ENCODE measurements at places on chromosomes 16 and 17.

- no peak for DNase-seq
Measured at GRCh38 chr17:27357236-27357635, 63.3 kb downstream of the WSB1 start.

DNA sequence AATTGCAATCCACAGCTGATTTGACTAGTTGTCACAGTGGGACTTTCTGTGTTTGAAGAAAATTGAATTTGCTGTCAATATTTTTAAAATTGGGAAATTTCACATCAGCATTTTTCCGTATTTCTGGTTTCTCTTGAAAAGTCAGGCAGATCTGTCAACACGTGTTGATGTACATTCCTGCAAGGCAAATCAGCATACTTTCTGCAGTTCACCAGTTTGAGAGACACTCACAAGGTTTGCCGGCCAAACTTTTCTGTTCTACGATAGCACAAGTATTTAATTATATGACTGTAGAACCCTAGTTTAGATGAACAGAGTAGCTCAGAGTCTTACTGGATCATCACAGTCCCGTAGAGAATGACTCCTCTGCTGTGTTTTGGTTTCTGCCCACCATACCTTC is 102.0 kb downstream of the ADAMTS18 start:
- DNase-seq, result no peak

GRCh38 chr16:4771646-4772045 is 4.7 kb upstream of the ZNF500 start:
- DNase-seq, result no peak

GRCh38 chr16:17374668-17375255 is 96.0 kb downstream of the XYLT1 start:
- peak; percentile 18 for DNase-seq

GRCh38 chr17:42203354-42203753 is 9.1 kb upstream of the GHDC start:
- DNase-seq, result no peak

DNA sequence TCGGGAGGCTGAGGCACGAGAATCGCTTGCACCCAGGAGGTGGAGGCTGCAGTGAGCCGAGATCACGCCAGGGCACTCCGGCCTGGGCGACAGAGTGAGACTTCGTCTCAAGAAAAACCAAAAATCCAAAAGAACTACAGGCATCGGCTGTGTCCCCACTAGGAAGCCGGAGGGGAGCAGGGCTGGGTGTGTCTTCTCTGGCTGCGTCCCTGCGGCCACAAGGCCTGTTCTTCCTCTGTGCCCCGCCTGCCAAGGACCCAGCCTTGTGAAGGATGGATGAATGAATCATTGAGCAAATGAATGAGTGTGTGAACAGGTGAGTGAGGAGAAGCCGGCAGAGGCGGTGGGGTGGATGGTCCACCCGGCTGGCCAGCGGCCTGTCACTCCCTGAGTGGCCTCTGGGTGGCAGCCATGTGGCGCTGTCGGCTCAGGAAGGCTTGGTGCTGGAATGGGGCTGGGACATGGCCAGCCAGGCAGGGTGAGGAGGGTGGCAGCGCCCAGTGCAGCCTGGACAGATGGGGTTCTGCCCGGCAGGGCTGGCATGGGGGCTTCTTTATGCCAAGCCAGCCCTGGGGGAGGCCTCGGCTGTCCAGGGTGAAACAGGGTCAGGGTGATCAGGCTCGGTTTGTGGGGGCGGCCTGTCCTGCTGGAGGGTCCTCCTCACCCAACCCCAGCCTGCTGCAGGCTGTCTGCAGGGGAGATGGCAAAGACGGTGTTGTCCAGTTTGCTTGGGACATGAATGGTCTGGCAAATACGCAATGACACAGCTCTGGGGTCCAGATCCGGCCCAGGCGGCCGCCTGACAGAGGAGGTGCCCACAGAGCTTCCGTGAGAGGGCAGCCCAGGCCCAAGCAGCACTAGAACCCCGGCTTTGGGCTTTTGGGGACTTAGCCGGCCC is 21.7 kb downstream of the SLC25A10 start:
- peak; percentile 81 for DNase-seq

- peak; percentile 17 for DNase-seq
Measured at GRCh38 chr16:71846431-71846830, 655 bp downstream of the ATXN1L start.

DNA sequence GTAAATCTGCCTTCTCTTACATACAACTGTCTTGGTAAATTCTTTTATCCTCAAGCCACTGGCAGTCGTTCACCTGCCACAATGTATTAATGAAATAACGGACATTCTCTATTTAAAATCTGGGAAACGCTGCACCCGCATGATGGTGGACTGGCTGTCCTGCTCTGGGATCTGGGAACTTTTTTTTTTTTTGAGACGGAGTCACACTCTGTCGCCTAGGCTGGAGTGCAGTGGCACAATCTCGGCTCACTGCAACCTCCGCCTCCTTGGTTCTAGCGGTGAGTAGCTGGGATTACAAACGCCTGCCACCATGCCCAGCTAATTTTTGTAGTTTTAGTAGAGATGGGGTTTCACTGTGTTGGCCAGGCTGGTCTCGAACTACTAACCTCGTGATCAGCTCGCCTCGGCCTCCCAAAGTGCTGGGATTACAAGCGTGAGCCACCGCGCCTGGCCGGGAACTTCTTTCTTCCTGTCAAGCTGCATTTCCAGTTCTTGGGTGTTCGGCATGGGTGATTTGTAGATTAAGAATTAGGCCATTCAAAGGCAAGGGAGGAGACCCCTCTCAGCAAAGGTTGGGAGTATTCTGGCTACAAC is 28.3 kb downstream of the PRDM7 start:
- no peak for DNase-seq

- no peak for DNase-seq
Measured at GRCh38 chr16:85521552-85522307, 91.4 kb upstream of the GSE1 start.

DNA sequence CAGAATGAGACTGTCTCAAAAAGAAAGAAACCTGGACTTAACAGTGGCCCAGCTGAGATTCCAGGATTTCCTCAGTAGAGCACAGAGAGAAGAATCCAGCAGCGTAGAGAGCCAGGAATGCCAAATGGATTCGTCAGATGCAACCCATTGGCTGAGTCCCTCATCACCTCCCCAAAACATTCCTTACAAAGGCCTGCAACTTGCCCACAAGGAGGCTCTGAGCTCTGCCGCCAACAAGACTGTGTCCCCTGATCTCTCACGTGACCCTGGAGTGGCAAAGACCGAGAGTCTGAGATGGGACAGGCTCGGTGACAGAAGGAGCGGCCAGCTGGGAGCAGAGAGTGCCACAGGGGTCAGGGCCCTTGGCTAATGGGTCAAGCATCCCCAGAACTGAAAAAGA is 6.9 kb upstream of the CHMP6 start:
- no peak for DNase-seq

GRCh38 chr16:59213952-59214351 is 479.8 kb upstream of the GOT2 start:
- no peak for DNase-seq

- DNase-seq, result peak; percentile 45
Measured at GRCh38 chr17:76384987-76385891, 830 bp downstream of the SPHK1 start.

- DNase-seq, result peak; percentile 68
Measured at GRCh38 chr17:4708436-4708835, 2.0 kb upstream of the ARRB2 start.

- no peak for DNase-seq
Measured at GRCh38 chr16:23518435-23518891, 8.2 kb upstream of the GGA2 start.

GRCh38 chr17:61510237-61510636 is 58.0 kb downstream of the TBX4 start:
- DNase-seq, result no peak

DNA sequence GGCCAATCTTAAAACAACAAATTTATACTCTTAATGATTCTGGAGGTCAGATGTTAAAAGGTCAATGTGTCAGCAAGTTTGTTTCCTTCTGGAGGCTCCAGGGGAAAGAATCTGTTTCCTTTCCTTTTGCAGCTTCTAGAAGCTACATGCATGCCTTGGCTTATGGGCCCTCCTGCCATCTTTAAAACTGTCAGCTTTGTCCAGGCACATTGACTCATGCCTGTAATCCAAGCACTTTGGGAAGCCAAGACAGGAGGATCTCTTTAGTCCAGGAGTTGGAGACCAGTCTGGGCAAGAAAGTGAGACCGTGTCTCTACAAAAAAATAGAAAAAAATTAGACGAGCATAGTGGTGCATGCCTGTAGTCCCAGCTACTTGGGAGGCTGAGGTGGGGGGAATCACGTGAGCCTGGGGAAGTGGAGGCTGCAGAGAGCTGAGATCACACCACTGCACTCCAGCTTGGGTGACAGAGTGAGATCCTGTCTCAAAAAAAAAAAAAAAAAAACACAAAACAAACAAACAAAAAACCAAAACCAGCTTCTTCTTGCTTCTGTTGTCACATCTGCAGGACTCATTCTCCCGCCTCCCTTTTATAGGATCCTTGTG is 58.3 kb downstream of the NOS2 start:
- DNase-seq, result no peak

DNA sequence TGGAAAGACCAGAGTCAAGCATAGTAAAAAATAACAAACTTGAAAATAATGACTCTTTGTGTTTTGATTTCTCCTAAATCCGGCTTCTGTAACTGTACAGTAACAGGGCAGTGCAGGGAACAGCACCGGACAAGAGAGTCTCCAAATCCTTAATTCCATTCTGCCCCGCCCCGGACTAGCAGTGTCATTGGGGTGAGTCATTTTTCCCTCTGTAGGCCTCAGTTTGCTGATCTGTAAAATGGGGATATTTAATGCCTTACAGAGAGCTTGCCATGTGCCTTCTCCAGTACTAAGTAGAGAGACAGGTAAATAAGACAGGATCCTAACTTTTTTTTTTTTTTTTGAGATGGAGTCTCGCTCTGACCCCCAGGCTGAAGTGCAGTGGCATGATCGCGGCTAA is 83.6 kb upstream of the TBC1D3K start:
- DNase-seq, result no peak

DNA sequence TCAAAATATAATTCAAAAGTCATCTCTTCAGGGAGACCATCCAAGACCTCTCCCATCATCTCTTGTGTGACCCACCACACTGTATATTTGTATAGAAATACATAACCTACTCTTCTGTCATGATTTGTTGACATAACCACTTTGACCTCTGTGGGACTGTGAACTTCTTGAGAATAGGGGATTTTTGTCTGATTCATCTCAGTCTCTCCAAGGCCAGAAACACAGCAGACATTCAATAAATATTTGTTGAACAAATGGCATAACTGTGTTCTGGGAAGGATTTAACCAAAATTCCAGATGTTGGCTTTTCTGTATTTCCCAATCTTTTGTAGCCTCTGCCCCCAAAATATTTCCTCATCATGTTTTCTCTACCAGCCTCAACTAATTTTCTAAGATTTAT is 169.7 kb downstream of the CDH11 start:
- no peak for DNase-seq

DNA sequence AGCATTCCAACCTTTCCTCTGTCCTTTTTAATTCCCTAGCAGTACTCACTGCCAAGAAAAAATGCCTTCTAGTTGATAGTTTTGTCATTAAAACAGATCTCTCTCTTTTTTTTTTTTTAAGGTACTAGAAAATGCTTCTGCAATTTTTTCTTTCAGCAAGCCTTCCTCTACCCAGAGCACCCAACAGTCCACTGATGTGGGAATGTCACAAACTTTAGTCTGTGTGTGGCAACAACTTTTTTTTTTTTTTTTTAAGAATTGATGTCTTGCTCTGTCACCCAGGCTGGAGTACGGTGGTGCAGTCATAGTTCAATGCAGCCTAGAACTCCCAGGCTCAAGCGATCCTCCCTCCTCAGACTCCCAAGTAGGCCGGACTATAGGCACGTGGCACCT is 34.7 kb downstream of the CDRT15 start:
- DNase-seq, result no peak

DNA sequence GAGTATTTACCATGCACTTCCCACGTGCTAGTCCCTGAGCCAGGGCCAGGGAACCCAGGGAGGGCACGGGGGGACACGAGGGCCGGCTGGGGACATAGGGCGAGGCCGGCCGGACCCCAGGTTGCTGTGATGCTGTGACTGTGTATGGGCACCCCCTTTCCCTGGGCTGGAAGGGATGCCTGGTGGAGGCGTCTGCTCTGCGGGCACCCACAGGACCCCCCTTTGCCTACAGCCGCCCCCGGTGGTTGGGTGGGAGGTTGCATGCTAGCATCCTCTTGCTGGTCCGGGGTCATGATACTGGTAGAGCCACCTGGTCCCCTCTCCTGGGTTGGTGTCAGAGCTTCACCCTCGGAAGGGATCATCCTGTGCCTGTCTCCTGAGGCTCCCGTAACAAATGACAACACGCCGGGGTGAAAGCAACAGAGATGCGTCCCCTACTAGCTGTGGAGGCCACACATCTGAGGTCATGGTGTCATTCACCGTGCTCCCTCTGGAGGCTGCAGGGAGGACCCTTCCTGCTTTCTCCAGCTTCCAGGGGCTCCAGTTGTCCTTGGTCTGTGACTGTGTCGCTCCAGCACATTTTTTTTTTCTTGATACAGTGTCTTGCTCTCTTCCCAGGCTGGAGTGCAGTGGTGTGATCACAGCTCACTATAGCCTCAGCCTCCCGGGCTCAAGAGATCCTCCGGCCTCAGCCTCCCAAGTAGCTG is 3.1 kb upstream of the CIAO3 start:
- no peak for DNase-seq

DNA sequence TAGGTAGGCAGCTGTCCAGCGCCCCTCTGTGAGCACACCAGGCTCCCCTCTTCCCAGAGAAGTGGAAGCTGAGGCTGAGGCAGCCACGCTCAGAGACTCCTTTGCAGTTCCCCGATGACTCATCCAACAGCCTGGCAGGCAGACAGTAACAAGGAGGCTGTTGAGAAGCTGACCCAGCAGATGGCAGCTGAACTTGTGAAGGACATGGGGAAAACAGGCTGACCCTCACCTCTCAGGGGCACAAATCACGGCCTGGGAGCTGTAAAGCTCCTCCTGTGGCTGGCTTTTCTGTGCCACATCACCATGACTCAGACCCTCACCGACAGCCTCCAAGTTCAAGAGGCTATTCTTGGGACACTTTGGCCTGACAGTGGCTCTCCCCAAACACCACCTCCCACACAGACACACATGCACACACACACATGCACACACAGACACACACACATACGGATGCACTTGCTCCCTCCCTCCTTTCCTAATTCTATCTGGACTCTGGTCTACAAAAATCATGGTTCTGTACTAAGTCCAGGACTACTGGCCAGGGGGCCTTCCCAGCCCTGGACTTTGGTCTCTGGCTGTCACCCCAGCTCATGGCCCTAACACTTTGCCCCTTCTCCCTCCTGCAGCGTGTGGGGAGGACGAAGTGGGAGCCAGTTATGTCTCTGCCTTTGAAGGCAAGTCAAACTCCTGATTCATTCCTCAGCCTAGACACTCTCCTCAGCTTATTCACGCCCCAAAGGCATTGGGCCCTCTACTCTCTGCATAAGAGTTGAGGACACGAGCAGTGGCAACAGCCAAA is 23.2 kb downstream of the MAP3K14 start:
- peak; percentile 39 for DNase-seq

DNA sequence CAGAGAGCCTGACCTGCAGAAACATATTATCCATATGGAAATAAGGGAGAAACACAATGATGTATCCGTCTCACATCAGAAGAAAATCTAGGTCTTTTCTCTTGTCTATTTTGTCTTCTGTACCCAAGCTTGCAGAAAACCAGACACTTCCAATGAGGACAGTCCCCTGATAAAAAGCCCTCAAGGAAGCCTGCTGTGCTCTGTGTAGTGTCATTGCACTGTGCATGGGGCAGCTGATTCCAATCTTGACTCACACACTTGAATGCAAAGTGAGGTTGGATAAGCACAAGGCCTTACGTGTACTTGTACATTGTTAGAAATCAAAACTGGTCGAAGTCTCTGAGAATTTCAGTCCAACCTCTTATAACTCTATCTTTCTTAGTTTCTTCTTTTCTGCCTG is 256.6 kb upstream of the MYOCD start:
- DNase-seq, result no peak

GRCh38 chr17:1800712-1801111 is 29.0 kb downstream of the SMYD4 start:
- DNase-seq, result no peak

- no peak for DNase-seq
Measured at GRCh38 chr17:21149621-21150020, 22.9 kb downstream of the DHRS7B start.

Data from activated CD4-positive, alpha-beta T cell treated with anti-CD3 and anti-CD28 coated beads, Interleukin-2, amount 50 U/mL, for 48 hours (primary cell).